ENCODE measurements at places on chromosomes 6 and 20.

DNA sequence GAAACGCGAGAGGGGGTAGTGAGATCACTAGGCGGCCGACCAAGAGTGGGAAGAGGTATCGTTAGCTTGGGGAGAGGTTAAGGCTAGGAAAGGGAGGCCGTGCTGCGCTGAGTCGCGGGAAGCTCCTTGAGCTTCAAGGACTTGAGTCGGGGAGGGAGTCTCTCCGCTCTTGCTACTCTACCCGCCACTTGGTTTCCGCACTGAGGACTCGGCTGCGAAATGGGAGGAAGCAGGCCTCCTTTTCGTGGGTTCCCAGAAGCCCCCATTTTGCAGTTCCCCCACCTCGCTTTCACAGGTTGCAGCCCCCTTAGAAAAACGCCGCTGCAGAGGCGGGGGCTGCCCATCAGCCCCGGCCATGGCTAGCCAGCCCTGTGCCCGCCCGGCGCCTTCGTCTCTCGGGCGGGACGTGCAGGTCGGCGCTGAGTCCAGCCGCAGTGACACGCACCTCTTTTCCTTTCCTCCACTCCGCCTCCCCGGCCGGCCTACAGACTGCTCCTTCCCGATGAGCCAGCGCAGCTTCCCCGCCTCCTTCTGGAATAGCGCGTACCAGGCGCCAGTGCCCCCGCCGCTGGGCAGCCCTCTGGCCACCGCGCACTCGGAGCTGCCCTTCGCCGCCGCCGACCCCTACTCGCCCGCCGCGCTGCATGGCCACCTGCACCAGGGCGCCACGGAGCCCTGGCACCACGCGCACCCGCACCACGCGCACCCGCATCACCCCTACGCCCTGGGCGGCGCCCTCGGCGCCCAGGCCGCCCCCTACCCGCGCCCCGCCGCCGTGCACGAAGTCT lies 4.9 kb downstream of the VGLL2 start:
- DNase-seq: no peak

DNA sequence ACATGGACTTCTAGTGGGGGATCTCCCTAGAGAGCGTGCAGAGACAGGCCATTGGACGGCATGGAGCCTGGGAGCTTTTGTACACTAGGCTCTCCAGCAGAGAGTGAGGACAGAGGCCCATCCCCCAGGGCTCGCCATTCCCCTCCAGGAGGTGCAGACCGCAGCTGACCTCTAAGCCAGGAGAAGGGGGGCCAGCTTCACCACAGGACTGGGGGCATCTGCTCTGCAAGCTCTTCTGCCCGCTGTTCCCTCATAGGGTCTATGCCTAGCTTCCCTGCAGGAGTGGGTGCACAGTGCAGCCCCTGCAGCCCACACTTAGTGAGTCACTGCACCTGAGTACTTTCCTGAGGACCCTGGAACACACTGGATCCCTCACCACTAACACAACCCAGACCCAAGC lies 94.4 kb downstream of the FHL5 start:
- no peak for DNase-seq

GRCh38 chr20:18589941-18590674 lies 2.3 kb downstream of the DTD1 start:
- peak; percentile 4 for DNase-seq

GRCh38 chr6:100461917-100462705 lies 2.6 kb downstream of the SIM1 start:
- DNase-seq: no peak

All from SW 1271 (cell line).